ENCODE measurements at places on chromosomes 13 and 19.
A peak's percentile ranks its signal among the peaks of the same experiment; 100 is the strongest.

DNA sequence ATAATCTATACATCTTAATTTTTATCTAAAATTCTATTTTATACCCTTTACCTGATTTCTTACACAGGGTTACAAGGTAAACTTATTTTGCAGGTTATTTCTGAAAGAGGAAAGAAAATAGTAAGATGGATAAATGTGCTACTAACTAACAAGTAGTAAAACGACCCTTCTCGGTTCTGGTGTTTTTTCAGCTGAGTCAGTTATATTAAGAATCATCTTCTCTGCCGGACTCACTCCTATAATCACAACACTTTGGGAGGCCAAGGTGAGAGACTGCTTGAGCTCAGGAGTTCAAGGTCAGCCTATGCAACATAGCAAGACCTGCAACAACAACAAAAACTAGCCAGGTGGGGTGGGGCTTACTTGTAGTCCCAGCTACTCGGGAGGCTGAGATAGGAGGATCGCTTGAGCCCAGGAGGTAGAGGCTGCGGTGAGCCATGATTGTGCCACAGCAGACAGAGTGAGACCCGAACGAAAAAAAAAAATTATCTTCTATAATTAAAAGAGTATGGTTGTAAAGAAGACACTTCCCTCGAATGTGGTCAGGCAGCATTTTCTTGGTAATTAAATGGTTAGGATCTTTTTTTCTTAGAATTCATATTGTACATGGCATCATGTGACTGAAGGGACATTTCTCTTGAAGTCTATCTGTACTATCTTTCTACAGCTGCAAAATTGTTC, 27.9 kb upstream of the RCBTB2 start:
- no peak for DNase-seq

DNA sequence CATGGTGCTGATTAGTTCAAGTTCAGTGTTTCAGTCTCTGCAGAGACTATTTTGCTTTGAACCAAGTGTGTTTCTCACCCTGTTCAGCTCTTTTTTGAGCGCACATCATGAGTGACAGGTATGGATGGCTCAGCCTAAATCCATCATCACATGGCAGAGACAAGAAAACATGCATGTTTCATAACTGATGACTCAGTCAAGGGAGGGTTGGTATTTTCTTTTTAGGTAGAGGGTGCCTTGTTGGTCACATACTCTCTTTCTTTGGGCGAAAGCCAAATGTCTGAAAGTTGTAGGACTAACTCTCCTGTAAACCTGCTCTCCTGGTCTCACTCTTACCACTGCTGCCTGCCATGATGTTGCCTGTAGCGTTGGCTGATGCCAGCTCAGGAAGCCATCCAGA, 48.1 kb upstream of the RAP2A start:
- DNase-seq, result no peak

GRCh38 chr13:48400090-48400694, 12.7 kb downstream of the LPAR6 start:
- DNase-seq, result no peak

- DNase-seq, result peak; percentile 4
These were observed 170.6 kb downstream of the FLT1 start for GRCh38 chr13:28324181-28324789.

GRCh38 chr13:105346141-105346775, 1189.2 kb downstream of the EFNB2 start:
- no peak for DNase-seq

DNA sequence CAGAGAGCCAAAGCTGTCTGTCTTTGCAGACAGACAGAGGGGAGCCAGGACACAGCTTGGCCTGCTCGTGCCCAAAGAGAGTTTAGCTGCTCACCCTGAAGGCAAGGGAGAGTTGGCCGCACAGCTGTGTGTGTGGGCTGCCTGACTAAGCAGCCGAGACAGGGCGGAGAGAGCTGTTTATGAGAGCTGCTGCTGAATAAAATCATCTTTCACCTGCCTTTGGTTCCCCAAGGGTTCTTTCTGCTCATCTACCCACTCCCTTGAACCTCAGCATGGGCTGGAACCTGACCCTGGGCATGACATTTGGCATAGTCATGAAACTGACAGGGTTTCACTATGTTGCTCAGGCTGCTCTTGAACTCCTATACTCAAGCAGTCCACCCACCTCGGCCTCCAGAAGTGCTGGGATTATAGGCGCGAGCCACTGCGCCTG, 98.2 kb downstream of the RBM26 start:
- no peak for DNase-seq

DNA sequence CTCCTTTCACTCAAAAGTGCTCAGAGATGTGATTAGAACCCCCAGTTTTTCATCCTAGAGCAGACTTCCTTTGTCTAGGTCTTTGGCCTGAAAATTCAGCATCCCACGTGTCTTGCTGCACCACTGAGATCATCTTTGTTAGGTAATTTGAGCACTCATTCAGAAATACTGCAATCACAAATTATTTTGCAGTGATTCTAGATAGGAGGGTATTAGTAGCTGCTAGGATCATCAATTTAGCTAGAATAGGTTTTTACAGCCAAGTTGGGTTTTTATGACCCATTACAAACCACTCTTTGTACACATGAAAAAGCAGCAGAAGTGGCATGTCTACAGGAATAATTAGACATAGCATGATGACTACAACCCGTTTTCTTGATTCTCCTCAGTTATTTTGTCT, 219.6 kb downstream of the GPC6 start:
- no peak for DNase-seq

DNA sequence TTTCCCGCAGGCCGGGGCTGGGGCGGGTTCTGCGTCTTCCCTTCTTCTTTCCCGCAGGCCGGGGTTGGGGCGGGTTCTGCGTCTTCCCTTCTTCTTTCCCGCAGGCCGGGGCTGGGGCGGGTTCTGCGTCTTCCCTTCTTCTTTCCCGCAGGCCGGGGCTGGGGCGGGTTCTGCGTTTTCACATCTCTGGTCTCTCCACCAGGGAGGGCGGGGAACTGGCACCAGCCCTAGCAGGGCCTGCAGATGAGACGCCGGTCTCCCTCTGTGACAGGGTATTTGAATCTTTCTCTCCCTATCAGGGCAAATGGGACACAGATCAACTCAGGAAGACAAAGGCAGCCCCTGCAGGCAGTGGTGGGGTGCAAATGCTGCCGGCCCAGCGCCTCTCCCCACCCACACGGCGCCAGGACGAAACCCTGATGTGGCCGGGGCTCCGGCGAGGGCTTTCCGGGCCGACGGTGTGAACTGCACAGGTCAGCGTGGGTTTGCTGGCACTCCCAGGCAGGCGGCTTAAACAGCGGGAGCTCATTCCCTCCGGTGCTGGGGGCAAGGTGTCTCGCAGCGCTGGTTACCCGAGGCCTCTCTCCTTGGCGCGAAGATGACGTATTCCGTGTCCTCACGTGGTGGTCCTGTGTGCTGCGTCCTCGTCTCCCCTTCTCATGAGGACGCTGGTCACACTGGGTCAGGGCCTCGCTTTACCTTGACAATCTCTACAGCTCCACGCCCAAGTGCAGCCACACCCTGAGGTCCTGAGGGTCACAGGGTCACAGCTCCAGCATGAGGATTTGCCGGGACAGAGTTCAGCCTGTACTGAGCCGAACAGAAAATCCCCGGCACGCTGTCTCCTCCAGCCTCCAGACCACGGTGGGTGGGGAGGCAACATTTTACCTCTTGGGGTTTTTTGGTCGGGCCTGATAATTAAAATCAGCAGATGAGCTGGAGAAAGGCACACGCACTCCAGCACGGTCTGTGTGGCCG, 717 bp upstream of the C13orf46 start:
- no peak for DNase-seq

GRCh38 chr19:46192992-46193650, 36.4 kb upstream of the IGFL1 start:
- DNase-seq, result no peak

GRCh38 chr13:94056362-94056990, 423.0 kb downstream of the DCT start:
- DNase-seq, result no peak
